Stimulated activated CD4-positive, alpha-beta T cell treated with anti-CD3 and anti-CD28 coated beads, TNF-alpha, amount 100 ng/mL, for 1 hour (primary cell): ENCODE measurements at places on chromosomes 7 and 10.

DNA sequence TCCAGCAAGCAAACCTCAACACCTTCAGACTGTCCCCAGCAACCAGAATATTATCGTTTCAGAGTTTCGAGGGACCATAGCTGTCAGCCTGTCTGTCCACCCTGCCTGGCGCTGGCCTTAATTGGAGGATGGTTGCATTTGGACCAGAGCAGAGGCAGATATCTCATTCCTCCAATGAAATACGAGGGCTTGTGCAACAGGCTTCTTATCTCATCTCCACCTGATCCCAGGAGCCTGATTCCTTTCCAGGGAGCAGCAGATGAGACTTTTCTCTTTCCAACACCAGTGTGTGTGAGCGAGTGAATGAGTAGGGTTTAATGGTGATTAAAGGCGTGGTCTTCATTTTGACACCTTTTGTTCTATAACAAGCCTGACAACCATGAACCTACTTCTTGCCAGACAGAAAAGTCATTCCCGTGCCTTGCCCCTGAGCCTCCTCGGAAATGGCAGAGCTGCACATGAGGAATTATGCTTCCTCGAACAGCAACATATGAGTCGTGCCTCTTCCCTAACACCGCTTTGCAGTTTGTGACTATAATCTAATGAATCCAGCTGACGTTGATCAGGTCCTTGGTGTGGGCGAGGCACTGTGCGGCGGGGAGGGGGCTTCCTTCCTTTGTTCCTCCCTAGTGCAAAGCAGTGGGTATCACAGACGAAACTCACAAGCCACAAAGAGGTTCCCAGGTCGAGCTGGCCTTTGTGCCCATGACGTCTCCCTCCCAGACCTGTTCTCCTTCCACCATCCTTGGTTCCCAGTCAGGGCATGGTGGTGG is 147.4 kb downstream of the CUX1 start:
- DNase-seq = no peak

- no peak for DNase-seq
These were observed 3.7 kb downstream of the SEMA4G start for GRCh38 chr10:100972904-100973535.

GRCh38 chr7:116988363-116988989 is 35.2 kb downstream of the ST7 start:
- DNase-seq = no peak

- DNase-seq = no peak
These were observed 29.6 kb upstream of the CTNNA3 start for GRCh38 chr10:67725567-67725966.

GRCh38 chr7:139840776-139841175 is 11.7 kb downstream of the TBXAS1 start:
- no peak for DNase-seq

- no peak for DNase-seq
These were observed 24.8 kb downstream of the STYXL1 start for GRCh38 chr7:76023002-76023401.

GRCh38 chr7:71785216-71785615 is 626.9 kb downstream of the CALN1 start:
- DNase-seq = no peak

DNA sequence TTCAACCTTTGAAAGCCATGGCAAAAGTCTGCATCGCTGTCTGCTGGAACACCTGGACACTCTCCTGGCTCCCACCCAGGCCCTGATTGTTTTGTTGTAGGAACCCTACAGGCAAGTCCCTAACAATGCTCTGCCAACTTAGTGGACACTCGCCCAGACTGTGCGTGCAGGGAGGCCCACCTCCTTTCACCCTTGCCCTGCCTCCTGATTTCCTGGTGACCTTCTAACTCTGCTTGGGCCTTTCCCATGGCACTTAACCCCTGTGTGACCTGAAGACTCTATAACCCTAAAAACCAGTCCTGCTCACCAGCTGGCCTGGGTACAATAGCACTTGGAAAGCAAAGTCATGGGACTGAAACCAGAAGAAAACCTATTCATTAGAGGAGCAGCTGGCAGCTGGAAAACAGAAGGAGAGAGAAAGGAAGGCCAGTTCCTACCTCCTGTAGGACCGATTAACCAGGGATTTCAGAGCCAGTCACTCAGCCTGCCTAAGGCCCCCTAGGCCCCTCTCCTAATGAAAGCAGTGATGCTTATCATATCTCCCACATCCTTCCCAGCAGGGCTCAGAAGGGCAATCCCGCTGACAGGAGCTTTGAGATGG is 82.7 kb upstream of the KMT2E start:
- no peak for DNase-seq

DNA sequence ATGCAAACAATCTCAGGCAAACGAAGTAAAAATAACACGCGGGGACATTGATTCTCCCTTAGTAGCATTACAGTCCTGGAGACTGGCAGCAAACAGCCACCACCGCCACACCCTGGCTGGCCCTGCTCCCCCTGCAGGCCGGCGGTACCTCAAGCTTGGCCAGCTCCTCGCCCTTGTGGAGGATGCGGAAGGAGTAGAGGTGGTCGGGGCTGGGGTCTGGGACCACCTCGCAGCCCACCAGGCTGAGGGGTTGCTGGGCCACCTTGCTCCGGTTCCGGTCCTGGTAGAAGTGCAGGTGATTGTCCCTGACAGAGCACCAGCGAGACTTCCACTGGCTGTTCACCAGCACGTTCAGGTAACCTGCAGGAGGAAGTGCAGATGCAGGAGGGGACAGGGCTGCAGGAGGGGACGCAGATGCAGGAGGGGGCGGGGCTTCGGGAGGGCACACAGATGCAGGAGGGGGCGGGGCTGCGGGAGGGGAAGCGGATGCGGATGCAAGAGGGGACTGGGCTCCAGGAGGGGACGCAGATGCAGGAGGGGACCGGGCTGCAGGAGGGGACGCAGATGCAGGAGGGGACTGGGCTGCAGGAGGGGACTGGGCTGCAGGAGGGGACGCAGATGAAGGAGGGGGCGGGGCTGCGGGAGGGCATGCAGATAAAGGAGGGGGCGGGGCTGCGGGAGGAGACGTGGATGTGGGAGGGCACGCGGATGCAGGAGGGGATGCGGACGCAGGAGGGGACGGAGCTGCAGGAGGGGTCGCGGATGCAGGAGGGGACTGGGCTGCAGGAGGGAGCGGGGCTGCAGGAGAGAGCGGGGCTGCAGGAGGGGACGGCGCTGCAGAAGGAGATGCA is 65.7 kb downstream of the VWA2 start:
- peak; percentile 20 for DNase-seq

- DNase-seq = no peak
These were observed 6.5 kb downstream of the DUSP5 start for GRCh38 chr10:110504111-110504735.

DNA sequence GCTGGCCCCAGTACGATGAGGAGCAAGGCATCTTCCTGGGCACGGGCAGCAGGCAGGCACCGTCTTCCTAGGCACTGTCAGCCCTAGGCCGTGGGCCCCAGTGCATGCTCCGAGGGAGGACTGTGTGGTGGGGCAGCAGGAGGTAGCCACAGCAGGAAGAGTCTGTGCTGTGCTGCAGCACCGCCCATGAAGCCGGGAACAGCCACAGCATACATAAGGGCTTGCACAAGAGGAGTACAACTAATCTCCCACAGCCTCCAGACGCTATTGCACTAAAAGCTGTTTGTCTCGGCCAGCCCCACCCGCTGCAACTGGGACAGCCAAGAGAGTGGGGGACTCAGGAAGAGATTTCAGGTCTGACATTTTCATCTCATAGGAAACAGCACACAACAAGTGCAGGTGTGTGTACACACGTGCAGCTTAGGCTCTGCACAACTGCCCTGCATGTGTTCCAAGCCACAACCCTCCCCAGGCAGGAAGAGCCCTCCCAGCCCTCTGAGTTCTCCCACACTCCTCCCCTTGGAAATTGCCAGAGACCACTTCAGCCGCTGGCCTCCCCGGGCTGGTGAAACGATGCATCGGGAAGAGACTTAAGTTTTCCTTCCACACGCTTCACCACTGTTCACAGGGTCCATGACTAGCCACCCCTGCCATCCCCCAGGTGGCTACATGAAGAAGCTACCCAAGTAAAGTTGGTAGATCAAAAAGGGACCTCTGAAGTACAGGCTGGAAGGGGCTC is 88.1 kb upstream of the DDC start:
- DNase-seq = no peak

GRCh38 chr10:60029475-60029874 is 123.1 kb upstream of the CCDC6 start:
- DNase-seq = no peak

DNA sequence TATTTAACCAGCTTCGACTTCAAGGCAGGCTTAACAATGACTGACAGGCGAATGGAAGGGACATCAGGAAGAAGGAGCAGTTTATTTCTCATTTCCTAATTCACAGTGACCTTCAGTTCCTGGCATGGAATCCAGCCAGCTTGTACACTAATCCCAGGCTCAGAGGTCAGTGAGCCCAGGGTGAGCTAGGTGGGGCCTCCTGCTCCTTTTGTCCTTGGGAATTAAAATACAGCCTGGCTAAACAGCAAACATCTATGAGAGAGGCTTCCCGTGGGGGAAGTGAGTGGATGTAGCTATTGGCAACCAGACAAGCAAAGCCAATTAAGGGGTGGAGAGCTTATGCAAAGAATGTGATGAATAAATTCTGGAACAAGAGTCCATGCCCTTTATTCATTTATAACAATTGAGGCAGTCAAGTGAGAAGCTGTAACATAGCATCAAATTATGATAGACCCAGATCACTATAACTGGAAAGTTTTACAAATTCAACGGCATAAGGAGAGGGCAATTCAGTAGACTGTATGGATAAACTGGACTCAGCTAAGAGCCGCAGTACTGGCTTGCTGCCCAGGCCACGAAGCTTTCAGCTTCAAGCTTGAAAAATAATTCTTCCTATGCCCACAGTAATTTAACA is 57.1 kb downstream of the STK17A start:
- DNase-seq = no peak

DNA sequence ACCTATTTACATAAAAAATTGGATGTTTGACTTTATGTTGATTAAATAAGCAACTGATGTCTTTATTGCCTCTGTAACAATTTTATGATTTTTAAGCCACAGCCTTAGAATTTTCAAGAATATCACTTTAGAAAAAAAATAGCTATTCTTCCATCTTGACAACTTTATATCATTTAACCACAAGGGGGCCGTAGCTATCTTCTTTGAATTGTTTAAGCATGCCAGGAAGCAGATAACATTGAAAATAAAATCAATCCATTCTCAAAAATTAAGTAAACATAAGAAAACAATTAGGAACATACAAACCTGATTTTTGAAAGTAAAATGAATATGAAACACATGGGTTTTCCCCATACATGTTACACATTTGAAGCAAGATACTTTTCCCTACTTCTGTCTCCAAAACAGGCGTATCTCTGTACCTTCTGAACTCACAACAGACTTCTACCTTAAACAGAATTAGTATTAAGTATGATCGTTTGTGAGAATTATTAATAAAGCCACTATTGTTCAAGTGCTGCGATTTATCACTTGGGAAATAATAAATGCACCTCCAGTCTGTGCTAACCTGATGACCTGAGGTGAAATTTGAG is 209.0 kb downstream of the CACNA2D1 start:
- DNase-seq = no peak

DNA sequence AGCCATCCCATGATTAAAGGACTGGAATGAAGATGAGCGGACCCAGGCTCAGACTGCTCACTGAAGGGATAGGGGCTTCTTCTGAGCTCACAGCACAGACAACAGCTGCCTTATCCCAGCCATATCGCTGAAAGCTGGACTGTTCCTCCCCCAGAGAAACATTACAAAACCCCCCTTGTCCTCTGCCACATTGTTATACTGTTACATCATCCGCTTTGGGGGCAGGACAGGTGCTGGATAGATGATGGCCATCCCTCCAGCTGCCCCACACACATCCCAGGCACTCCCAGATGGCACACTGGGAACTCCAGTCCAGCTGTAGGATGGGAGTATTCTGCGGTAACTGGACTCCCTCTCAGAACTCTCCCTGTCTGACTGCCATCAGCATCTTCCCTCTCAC is 58.7 kb upstream of the BTRC start:
- DNase-seq = no peak

DNA sequence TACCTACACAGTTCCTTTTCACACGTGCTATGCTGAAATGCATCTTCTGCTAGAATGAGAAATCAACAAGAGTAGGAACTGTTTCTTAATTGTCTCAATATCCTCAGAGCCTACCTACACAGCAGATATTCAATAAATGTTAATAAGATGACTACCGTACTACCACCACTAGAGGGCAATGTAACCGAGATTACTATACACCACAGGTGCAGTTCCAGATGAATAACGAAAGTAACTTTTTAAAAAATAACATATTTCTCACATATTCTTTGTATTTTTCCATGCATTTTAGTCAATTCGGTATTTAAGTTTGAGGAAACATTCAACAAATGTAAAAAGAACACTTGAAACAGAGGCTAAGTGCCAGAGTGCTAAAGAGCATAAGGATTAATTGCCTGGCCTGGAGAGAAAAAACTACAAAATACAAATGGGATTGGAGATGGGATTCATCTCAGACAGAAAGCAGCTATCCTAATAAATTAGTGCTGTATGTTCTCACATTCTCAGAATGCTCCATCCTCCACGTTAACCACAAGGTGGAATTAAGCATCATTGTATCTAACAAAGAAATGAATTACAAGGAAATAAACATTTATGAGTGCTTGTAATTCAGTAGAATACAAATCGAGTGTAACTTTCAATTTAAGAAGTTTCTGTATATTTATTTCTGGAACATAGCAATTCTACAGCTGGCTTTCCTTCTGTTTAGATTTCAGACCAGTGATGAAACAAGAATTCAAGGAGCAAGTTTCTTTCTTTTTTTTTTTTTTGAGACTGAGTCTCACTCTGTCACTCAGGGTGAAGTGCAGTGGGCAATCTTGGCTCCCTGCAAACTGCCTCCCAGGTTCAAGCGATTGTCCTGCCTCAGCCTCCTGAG is 20.3 kb upstream of the HECTD2 start:
- no peak for DNase-seq

DNA sequence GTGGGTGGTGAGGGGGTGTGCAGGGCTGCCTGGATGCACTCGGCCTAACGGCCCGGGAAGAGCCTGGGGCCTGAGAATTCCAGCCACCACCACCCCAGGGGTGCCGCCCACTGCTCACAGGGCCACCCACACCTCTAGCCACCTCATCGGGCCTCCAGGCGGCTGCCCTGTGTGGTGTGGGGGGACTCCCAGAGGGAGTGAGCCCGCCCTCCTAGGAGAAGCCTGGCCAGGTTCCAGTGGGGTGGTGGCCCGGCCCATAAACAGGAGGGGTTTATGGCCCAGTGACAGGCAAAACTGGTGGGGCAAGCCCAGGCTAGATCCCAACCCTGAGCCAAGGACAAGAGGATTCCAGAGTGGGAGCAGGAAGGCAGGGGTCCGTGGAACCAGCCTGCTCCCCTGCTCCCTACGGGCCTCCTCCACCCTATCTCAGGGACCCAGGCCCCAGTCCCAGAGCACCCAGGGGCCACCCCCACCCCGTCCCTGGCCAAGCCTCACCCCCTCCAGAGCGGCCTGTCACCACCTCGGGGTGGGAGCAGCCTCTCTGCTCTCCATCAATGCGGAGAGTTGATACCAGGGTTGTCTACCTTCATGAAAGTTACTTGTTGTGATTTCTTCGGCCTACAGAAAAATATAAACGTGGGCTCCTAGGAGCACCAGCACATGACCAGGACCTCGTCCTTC is 20.2 kb upstream of the PDGFA start:
- DNase-seq = no peak
